ENCODE measurements at places on chromosomes 13 and 19.

- no peak for DNase-seq
These were observed 68.8 kb downstream of the CBY2 start for GRCh38 chr13:45770886-45771285.

GRCh38 chr13:53004573-53004972 is 24.0 kb upstream of the OLFM4 start:
- DNase-seq, result no peak

GRCh38 chr13:46598820-46599180 is 45.8 kb downstream of the LRCH1 start:
- no peak for DNase-seq

DNA sequence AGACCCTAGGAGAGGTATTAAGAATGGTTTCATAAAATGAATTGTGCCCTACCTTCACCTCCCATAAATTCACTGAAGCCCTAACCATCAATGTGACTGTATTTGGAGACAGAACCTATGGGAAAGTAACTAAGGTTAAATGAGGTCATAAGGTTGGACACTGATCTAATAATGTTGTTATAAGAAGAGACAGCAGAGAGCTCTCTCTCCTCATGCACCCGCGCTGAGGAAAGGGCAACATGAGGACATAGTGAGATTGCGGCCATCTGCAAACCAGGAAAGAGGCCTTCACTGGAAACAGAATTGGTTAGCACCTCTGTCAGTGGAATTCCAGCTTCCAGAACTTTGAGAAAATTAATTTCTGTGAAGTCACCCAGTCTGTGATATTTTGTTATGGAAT is 1396.1 kb upstream of the MIR17HG start:
- DNase-seq, result peak; percentile 75

DNA sequence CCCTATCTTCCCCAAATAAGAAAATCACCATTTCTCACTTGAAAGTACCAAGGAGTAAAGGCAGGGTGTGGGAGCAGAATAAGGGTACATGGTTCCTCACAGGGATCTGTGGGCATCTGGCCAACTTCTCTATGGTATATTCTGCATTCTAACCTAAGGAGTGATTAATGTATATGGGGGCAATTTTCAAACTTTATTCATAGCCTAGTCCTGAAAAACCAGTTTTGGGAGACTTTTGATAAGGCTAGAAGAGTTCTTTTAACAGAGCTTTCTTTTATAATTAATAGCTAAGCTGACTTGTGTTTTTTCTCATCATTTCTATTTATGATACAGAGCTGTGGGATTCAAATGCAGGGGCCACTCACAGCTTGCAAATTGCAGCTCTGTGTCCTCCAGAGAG is 852 bp downstream of the SCEL start:
- no peak for DNase-seq

DNA sequence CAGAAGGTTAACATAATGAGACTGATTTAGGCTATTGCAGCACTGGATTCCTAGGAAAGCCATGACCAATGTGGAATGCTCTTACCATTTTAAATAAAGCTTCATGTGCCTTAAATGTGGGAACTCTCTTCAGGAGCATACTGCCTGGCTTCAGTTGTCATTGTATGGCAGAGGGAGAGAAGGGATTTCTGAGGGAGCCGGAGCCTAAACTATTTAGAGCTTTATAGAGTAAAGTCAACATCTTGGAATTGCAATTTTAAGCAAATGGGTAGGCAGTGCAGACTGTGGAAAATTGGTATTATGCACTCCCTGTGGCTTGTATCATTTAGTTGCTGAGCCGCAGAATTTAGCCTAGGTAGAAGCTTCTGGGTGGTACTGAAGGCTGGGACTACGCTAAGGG is 2041.4 kb downstream of the PCDH9 start:
- DNase-seq, result no peak

GRCh38 chr13:95865080-95865615 is 188.1 kb downstream of the UGGT2 start:
- no peak for DNase-seq

GRCh38 chr13:40024204-40024966 is 368.9 kb downstream of the COG6 start:
- DNase-seq, result no peak

DNA sequence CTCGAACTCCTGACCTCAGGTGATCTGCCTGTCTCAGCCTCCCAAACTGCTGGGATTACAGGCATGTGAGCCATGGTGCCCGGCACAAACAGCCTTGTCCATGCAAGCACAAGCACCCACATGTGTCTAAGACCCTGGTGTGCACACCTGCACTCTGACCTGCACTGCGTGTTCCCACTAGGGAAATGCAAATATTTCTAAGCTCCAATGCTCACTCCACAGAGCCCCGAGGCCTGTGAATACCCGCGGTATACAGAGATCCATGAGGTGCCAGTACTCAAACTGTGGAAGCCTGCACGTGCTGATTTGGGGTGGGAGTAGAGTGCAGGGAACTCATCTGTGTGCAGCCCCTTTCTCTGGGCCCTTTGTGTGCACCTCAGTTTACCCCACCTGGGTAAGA is 14.7 kb downstream of the GADD45B start:
- no peak for DNase-seq

DNA sequence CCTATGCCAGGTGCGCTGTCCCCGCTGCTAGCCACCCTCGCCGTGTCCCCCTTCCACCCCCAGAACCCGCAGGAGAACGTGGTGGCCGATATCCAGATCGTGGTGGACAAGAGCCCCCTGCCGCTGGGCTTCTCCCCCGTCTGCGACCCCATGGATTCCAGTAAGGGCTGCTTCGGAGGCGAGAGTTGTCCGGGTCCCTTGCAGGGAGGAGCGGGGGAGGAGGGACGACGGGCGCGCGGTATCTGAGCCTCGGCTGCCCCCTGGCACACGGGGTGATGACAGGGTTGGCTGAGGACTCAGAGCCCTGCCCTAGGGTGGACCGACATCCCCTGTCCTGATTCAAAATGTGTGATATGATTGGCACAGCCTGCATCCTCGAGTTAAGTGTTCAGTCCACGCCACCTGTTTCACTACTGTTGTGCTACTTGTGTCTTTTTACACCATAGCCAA is 653 bp downstream of the MVB12A start:
- DNase-seq, result peak; percentile 46

GRCh38 chr13:98707281-98707999 is 45.0 kb downstream of the SLC15A1 start:
- no peak for DNase-seq

GRCh38 chr19:39671739-39672363 is 16.1 kb downstream of the LGALS16 start:
- DNase-seq, result peak; percentile 65

DNA sequence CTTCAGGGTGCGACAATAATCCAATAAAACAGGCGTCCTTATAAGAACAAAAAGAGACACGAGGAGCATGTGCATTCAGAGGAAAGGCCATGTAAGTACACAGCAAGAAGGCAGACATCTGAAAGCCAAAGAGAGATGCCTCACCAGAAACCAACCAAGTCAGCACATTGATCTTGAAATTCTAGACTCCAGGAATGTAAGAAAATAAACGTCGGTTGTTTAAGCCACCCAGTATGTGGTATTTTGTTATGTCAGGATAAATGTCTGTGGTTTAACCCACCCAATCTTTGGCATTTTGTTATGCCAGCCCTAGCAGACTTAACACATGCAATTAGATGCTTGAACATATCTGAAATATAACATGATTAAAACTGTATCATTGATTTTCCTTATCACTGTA is 452.0 kb downstream of the SLITRK6 start:
- no peak for DNase-seq

DNA sequence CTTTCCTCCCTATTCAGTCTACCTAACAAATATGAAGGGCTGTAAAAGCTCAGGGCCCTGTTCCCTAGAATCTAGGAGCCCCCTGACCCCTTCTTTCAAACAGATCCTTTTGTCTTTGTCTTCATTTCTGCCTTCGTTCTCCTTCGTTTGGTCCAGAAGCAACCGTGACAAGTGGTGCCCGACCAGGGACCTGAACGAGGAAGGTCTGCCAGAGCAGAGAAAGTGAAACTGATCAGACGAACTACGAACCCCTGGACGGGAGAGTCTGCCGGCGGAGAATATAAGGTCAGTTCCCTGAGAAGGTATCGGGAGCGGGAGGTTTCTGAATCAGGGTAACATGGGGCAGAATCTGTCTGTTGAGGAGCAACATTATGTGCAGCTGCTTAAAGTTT is 751 bp downstream of the ERVK3-1 start:
- DNase-seq, result no peak

- peak; percentile 56 for DNase-seq
These were observed 5.0 kb downstream of the FFAR1 start for GRCh38 chr19:35352448-35353304.

DNA sequence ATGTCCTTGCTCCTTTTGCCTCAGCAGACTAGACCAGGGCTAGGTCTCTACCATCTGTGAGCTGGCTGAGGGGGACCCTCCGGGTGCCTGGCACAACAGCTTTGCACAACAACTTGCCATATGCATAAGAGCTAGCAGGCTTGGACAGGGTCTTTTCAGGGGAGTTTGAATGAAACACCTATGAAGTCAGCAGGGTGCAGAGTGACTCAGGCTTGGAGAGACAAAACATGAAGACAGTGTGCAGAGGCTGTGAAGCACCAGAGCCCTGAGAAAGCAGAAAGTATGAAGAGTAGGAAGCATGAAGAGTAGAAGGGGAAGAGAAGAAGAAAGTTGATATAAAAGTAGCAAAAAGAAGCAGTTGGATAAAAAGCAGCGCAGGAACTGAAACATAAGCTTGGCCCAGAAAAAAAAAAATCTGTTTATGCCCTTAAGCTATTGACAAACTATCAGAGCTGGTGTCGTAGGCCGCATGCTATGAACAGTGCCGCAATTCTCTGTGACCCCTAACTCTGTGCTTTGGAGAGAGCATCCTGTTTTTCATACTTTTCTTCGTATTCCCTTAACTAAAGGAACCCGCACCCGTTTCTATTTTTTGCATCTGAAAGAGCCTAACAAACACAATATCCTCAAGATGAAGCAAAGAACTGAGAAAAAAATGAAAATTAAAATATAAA is 52.7 kb upstream of the FAM216B start:
- DNase-seq, result no peak

- peak; percentile 19 for DNase-seq
These were observed 732 bp downstream of the SELENOV start for GRCh38 chr19:39515551-39516191.

- no peak for DNase-seq
These were observed 393.6 kb downstream of the LMO7 start for GRCh38 chr13:76029706-76030105.

DNA sequence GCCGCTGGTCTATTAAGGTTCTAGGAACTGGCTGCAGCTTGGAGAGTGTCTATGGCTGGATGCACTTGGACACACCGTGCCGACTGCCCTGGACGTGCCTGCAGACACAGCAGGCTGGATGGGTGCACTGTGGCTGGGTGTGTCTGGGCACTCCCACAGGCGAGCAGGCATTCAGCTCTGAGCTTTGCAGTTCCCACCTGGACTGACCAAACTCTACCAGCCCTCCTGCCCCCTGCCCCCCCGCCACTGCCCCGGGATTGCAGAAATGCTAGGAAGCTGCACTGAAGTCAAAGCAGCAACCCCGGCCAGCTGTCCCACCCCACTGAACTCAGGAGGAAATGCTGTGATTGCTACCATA is 7.0 kb upstream of the LRP3 start:
- no peak for DNase-seq

DNA sequence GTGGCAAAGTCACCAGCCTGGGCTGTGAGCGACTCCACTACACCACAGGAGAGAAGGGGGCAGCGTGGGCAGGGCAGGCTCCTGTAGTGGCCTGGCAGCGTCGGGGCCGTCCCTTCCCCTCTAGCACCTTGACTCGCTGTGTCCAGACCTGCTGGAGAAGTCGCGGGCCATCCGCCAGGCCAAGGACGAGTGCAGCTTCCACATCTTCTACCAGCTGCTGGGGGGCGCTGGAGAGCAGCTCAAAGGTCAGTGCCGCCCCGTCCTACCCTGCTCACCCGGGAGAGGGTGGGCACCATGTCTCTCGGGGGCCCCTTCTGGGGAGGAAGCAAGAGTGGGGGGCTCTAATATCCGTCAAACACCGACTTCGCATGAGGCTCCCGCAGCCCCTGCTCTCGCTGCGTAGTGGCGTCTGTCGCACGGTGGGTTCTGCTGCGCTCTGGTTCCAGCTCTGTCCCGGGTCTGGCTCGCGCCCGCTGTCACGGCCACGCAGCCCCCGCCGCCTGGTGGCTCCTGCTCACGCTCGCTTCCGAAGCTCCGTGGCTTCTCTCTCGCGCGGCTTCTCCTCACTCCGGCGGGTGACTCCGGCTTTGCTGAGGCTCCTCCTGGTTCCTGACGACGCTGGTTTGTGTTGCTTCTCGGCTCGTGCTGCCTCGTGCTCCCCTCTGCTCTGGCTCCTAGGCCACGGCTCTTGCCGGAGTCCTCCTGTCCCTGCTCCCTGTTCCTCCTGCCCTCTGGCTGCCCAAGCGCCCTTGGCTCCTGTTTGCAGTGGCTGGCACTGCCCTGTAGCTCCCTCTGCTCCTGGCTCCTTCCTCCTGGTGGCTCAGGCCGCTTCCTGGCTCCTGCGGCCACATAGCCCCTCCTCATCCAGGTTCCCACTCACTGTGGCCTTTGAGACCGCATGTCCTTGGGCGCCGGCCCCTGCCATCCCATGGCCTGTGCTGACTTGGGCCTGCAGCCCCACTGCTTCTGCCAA is 27.2 kb downstream of the MYH14 start:
- no peak for DNase-seq

- no peak for DNase-seq
These were observed 353.1 kb downstream of the EFNB2 start for GRCh38 chr13:106182404-106182803.

DNA sequence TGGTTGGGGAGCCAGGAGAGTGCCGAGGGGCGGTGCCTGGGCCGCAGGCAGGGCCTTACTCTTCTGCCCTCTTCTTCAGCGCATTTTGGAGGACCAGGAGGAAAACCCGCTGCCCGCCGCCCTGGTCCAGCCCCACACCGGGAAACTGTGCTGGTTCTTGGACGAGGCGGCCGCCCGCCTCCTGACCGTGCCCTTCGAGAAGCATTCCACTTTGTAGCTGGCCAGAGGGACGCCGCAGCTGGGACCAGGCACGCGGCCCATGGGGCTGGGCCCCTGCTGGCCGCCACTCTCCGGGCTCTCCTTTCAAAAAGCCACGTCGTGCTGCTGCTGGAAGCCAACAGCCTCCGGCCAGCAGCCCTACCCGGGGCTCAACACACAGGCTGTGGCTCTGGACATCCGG is 9.4 kb downstream of the PGLS start:
- no peak for DNase-seq

DNA sequence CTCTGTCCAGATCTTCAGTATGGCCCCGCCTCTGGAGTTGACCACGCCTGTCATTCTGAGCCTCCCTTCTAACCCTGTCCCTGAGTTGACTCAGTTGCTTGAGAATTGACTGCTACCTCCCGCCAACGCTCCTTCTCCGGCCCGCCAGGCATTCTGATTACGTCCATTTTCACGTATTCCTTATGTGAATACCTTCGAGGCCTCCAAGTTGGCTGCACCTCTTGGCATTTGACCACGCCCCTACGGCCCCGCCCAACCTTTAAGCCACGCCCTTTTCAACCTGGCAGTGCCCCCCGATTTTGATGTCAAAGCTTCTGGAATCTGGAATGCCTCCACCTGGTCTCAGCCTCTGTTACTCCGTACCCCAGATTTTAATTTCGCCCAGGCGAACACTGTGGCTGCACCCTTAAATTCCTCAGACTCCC is 1.7 kb upstream of the EML2 start:
- DNase-seq, result no peak
